ENCODE measurements at places on chromosomes 2 and 18.

DNA sequence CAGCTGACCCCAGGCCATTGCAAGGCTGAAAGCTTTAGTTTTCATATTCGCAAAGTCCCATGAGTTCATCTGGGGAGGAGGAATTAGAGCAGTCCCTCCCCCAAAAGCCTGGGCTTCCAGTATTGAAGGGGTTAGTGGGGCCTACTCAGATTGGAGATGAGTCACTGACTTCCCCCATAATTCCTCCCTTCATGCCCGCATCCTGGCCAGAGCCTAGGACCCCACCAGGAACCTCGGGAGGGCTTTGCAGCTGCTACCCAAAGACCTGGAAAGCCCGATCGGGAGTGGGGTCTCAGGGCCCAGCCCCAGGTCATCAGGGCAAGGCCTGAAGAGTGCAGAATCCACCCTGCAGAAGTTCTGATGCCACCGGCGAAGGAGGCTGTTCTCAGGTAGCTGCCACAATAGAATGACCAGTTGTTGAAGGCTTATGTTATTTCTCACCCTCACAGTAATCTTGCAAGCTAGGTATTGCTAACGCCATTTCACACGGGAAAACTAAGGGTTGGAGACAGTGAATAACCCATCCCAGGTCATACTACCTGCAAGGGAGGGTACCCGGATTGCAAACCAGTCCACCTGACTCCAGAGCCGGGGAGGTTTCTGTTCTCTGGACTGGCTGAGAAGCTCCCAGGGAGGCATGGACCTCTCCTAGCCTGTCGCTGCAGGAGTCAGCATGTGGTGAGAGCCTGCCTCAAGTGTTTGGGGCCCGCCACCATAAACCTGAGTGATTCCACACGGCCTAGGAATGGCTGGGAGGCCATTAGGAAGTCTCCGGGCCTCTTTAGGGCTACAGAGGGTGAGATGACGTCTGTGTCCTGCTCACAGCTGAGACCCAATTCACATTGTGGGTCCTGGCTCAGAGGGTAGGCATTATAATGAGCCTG lies 5.8 kb upstream of the ARID5A start:
- DNase-seq = peak; percentile 52

DNA sequence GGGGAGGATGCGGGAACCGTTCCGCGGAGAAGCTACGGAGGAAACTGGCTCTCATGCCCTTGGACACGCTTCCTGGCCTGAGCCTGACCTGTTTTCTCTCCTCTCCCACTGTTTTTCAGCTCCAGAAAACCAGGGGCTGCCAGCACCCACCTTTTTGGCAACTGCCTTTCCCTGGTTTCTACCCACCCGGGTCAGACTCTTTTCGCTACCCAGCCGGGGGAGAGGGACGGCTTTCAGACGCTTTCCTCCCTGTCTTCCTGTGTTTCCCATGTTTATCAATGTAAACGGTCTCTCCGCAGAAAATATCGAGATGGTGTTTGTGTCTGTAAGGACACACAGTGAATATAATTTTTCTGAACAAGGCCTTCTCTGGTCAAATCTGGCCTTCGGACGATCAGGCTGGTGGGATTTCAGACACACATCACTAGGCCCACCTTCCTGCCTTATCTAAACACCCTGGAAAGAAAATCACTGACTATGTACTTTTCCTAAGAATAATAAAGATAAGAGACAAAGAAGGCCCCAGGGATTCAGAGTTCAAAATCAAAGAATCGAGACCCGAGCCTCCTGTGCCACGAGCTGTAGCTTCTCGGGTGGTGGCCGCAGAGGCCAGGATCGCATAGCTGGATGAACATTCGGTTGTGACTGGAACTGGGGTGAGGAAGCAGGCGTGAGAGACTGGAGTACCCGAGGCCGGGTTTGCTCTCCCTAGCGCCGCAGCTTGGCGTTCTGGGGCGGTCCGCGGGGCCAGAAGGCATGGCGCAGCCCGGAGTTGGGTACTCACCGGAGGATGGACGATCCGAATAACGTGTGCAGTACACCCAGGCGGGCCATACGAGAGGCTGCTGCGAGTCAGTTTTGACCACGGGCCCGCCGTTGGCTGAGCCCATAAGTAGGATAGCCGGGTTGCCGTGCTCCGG lies 1.7 kb downstream of the EN1 start:
- no peak for DNase-seq

DNA sequence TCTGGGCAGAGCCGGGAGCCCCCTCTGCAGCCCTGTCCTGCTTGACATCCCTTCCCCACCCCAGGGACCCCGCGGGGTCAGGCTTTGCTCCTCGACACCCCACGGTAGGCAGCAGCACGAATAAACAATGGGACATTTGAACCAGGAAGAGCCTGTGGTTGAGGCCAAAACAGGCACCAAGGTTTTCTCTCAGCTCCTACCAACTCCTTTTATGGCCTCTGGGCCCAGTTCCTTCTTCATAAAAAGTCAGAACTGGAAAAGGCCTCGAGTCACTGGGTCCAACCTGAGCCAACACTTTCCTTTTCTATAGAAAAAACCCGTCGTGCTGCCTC lies 20.6 kb downstream of the TEX44 start:
- DNase-seq = no peak

GRCh38 chr2:61404438-61404837 lies 66.4 kb downstream of the USP34 start:
- DNase-seq = no peak

DNA sequence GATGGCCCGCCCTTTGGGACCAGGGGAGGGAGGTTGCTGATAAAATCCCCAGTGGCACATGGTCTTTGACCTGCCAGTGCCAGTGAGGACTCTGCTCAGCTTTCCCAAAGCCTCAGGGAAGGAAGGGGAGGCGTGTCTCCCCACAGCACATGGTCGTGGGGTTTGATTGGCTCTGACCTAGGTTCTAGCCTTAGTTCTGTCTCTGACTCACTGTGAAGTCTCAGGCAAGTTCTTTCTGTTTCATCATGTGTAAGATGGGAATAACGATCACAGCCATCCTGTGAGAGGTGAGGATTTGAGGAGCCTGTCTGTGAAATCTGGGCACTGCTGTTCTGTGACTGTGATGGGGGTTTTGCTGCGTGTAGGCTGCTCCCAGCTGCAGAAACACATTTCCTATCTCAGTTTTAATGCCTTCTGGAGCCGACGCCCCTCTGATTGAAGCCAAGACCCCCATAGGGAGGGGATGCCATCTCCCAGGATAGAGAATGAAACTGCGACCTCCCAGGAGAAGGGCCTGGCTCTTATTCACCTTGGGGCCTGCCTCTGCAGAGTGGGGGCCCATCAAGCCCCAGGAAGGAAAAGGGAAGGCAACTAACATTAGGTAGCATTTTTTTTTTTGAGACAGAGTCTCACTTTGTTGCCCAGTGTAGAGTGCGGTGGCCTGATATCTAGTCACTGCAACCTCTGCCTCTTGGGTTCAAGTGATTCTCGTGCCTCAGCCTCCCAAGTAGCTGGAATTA lies 84.0 kb downstream of the DDX1 start:
- DNase-seq = no peak

GRCh38 chr2:200662727-200663126 lies 76.9 kb downstream of the AOX1 start:
- no peak for DNase-seq

DNA sequence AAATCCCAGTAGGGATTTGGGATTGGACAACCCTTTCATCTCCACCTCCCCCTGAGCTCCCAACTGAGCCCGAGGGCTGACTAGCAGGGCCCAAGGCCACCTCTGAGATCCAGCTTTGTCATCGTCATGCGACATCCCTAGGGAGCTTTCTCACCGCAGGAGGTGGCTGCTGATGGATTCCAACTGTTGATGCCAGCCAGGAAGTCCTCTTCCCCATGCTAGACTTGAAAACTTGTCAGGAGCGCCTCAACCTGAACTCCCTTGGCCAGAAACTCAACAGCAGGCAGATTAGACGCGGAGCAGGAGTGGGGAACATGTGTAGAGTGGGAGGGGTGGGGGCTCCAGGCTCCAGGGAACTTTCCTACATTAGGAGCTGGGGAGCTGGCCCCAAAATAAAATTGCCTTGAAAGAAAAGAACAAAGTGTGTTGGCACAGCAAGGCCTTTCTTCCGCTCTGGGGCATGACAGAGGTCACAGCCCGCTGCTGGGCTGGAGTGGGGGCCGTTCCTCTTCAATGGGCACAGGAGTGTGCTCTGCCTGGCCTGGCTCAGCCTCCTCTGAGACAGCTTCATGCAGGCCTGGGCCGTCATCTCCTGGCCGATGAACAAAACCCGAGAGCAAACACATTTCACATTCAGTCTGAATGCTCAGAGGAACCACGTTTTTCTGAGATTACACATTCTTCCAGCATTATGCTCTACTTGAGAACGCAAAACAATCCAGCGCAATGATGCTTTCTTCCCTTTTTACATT lies 34.5 kb downstream of the EMILIN2 start:
- DNase-seq = peak; percentile 52

GRCh38 chr2:196200557-196200956 lies 29.2 kb upstream of the STK17B start:
- no peak for DNase-seq

- DNase-seq = no peak
Measured at GRCh38 chr18:72820571-72820970, 47.2 kb downstream of the NETO1 start.

DNA sequence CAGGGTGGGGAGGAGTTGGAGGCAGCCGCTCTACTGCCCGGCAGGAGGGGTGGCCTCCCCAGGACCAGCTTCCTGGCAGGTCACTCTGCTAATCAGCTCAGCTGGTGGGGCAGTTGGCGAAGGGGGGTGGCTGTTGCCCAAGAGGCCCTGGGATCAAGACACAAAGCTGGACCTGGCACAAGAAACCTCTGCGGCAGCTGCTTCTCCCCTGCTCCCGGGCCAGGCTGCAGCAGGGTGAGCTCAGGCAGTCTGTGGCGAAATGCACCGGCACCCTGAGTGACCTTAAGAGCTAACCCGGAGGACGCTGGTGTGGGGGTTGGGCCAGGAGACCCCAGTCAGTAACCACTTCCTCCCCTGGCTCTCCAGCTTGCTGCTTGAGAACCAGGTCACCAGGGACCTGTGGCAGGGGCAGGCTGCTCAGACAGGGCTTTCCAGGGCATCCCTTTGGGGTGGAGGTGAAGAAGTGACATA lies 31.1 kb downstream of the TOGARAM2 start:
- peak; percentile 99 for DNase-seq

GRCh38 chr18:5464251-5464650 lies 79.5 kb downstream of the EPB41L3 start:
- DNase-seq = no peak

Measured in NB4 (cell line).